T47D (cell line): ENCODE measurements at places on chromosomes 5 and 9.
A peak's percentile ranks its signal among the peaks of the same experiment; 100 is the strongest.

DNA sequence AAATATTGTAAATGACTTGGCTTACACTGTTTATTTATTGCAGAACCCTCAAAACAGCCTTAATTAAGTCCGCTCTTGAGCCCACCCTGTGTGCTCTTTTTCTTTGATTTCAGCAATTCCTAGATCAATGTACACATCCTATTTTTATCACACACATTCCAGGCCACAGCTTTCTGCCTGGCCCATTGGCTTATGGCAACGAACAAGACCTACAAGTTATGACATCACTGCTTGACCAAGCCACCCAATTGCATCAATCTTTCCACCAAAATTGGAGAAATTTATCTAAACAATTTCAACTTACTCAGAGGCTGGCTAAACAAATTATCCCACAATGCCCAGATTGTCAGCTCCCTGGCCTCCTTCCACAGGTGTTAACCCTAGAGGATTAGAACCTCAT, 158.4 kb downstream of the CPLANE1 start:
- DNase-seq = no peak

DNA sequence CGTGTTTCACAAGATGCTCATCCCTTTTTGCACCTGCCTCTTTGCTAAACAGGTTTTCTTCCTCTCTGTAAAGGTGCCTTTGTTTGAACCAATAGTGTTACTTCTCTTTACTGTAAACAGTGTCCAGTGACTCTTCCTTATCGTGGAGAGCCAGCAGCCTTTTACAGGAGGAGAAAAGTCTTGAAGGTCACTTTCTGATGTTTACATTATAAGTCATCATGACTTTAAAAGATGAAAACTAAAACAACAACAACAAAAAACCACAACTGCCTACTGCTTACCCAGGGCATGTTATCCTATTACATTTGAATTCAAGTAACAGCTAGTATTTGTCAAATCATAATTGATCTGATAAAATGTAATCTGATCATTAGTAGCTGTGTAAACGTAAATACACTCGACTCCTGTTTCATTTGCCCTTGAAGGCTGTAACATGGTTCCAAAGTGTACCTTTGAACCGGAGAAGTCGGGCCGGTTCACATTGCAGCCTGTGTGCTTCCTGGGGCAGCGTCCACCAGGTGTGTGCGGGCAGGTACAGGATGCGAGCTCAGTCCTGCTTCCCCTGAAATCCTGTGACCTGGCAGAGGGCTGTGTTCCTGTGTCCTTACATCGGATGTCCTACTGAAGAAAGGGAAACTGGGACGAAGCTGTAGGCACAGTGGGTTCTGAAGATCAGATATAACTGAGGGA, 118.1 kb downstream of the C9orf152 start:
- no peak for DNase-seq

DNA sequence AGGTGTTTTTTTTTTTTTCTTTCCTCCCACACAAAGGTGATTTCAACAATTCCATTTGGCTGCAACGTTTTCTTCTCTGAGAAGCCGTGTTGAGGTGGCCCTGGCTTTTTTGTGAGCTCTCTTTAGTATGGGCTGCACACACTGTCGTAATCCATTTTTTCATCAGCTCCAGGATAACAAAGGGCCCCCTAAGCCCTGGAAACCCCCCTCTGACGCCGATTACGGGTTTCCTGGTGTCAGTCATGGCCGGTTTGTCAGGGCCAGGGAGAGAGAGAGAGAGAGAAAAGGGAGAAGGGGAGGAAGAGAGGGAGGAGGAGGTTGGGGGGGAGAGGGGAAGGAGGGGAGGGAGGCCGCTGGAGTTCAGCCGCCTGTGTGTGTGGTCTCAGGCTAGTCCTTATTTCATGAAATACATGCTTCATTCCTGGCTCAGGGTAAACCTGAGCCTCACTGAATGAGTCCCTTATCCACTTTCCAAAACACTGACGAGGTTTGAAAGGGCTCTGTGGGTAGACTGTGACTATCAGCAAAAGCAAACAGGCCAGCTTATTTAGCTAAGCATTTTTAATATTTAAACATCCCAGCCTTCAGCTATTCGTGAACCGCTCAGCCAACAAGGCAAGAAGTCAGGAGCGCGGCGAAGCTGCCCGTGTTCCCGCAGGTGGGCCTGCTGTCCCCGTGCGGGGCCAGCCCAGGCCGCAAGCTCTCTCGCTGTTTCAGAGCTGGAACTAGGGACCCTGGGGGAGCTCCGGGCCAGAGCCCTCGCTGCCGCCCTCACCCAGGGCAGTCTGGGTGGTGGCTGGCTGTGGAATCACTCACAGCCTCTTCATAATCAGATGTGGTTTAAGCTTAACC, 172.8 kb downstream of the ERCC6L2 start:
- DNase-seq = no peak

DNA sequence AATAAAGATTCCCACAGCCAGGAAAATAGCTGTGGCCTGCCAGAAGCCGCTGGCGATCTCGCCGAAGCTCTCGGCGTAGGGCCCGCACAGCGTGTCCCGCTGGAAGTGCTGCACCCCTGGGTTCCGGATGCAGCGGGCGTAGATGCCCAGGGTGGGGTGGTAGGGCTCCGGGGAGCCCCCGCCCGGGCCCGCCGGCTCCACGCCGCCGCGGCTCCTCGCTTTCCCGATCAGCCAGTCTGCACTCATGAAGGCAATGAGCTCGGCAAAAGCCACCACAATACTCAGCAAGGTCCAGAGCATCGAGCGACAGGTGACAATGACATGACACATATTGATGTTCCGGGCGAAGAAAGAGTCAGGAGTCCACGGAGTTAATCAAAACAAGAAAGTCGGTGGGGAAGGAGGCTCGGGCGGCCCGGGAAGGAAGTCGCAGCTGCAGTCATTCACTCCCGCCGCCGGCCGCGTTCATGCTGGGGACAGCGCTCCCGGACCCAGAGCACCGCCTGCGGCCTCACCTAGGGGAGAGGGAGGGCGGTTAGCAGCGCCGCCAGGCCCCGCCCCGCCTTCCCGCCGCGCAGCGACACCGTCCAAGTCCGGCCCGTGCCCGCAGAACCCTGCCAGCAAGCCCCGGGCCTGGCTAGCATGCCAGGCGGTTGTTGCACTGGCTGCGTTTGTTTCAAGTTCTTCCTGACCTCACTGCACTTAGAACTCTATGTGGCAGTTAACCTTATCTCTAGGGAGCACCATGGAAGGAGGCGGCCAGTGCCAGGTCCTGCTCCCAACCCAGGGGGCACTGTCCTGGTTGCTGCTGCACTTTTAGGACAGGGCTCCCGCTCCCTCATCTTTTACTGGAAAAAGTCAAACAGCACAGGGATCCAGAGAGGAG, 138.4 kb downstream of the LHFPL2 start:
- DNase-seq = peak; percentile 47

DNA sequence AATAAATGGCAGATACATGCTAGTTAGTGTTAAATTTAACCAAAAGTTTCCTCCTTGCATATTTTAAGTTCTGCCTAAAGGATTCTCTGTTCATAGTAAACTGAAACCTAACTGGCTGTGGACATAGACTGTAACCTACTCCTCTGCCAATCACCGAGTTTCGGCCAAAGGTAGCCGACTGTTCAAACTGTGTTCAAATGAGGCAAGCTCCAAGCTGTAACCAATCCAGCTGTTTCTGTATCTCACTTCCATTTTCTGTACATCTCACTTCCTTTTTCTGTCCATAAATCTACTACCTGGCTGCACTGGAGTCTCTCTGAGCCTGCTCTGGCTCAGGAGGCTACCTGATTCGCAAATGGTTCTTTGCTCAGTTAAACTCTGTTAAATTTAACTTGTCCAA, 44.1 kb downstream of the KCNV2 start:
- DNase-seq = no peak
